CD4-positive, alpha-beta T cell treated with Interferon alpha-2 for 1 hour (primary cell): ENCODE measurements at places on chromosomes 11 and 22.

- no peak for DNase-seq
These were observed 147.6 kb downstream of the SPATA19 start for GRCh38 chr11:133697603-133698180.

- DNase-seq: no peak
These were observed 232.8 kb downstream of the LARGE1 start for GRCh38 chr22:33687464-33687863.

DNA sequence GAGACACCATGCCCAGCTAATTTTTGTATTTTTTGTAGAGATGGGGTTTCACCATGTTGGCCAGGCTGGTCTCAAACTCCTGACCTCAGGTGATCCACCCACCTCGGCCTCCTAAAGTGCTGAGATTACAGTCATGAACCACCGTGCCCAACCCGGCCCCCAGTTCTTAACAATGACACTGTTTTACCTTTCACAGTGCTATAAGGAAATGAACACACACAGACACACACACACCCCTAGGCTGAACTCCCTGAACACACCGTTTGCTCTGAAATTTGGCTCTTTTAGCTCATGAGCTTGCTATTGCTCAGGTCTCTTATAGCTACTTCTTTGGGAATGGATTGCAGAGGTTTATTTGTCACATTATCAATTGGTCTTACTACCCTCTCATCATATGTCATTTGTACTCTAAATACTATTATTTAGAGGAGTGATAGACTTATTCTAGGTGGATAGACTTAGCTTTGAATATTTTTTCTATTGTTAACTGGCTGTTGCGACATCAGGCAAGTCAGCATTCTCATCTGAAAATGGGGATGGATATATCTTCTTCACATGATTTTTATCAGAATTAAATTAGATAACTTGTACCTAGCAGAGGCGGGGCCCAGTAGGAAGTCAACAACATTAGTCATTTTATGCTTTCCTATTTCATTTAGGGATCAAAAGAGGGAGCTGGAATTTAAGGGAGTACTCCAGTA lies 2.1 kb downstream of the LYVE1 start:
- DNase-seq: no peak

GRCh38 chr11:75147191-75147874 lies 3.6 kb upstream of the SLCO2B1 start:
- no peak for DNase-seq

DNA sequence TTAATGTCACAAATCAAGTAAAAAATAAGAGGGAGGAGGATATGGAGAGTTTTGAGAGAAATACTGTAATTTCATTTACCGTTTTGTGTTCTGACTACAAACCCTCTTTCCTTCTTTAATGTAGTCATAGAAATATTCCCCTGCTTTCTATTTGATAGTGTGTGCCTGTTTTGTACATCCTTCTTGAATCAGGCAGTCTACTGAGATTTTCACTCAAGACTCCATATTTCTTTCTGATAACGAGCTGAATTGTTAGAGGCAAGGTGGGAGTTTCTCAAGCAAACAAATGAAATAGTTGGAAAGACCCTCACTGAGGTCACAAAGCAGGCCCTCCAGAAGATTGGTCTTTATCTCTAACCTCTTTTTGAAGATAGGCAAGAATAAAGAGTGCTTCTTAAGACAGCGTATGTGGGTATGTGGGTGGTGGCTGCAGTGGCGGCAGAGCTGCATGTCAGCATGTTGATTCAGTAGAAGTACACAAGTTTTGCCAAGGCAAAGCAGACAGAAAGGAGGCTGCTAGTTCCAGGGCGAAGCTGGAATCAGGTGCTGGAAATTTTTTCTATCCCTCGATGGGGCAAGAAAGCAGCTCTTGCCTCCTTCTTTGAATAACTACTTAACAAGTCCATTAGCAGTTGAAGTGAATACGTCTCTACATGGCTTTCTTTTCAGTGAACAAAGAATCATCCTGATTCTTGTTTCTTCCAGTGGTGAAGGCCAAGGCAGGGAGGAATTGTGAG lies 164.2 kb downstream of the FAM76B start:
- no peak for DNase-seq

DNA sequence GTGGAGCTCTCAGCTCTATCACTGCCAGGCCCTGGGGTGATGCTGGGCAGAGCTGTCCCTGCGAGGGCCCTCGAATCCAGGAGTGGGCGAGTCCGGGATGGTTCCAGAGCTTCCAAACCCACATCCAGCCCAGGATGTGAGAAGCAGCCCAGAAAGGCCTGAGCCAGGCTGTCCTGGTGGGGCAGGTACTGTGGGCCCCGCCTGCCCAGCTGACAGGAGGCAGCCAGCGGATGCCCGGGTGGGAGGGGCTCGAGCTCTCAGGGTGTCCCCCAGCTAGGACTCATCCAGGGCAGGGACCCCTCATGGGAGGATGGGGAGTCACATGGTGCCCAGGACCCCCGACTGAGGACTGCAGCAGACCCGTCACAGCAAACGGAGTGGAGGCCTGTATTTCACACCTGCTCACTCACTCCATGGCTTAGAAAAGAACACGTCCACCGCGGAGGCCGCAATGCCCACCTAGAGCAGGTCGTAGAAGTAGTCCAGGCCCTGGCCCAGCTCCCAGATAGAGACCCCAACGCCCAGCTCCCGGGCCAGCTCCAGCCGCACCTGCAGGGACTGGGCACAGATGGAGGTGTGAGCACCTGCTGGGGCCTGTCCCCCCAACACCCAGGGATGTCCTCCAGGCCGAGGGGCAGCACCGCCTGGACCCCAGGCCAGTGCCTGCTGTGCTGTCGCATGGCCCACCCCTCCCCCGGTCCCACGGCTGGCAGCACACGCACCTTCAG lies 26.9 kb downstream of the TSPAN4 start:
- no peak for DNase-seq

- no peak for DNase-seq
These were observed 344.9 kb downstream of the SOX6 start for GRCh38 chr11:16011396-16011795.

GRCh38 chr22:40176921-40177737 lies 596 bp upstream of the TNRC6B start:
- peak; percentile 76 for DNase-seq

- no peak for DNase-seq
These were observed 373.9 kb upstream of the C11orf87 start for GRCh38 chr11:109048098-109048497.

GRCh38 chr22:38921120-38921519 lies 36.3 kb upstream of the APOBEC3A start:
- no peak for DNase-seq

GRCh38 chr11:123306531-123306930 lies 111.5 kb upstream of the CLMP start:
- DNase-seq: no peak

- no peak for DNase-seq
These were observed 2.9 kb downstream of the PHLDB1 start for GRCh38 chr11:118610225-118610772.

DNA sequence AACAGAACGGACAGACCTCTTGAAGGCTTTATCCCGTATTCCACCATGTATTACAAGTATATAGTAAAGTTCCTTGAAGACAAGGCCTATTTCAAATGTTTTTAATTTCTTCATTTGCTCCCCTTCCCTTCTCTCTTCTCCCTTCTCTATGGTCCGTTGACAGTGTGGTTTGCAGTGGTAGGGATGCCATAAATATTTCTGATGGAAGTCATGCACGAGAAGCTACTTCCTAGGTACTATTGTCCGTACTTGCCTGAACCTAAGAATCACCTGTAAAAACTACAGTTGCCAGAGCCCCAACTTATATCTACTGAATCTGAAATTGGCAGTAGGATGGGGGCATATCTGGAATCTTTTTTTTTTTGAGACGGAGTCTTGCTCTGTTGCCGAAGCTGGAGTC lies 2.8 kb downstream of the PISD start:
- no peak for DNase-seq

- DNase-seq: no peak
These were observed 2.1 kb downstream of the SLC35E4 start for GRCh38 chr22:30637701-30638114.

DNA sequence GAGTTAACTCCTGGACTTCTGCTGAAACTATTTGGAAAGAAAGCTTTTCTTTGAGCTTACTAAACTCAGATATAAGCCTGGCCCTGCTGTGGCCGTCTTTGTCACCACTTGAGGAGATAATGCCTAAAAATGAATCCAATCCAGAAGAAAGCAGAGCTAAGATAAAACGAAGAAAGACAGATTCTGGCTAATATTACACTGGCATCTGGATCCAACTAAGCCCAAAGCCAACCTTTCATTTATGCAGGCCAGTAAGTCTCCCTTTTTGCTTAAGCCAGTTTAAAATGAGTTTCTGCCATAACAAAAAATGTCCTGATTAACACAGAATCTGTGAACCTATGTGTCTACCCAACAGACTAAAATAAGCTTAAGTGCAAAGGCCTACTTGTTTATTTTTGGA lies 34.5 kb downstream of the PIK3C2A start:
- no peak for DNase-seq

DNA sequence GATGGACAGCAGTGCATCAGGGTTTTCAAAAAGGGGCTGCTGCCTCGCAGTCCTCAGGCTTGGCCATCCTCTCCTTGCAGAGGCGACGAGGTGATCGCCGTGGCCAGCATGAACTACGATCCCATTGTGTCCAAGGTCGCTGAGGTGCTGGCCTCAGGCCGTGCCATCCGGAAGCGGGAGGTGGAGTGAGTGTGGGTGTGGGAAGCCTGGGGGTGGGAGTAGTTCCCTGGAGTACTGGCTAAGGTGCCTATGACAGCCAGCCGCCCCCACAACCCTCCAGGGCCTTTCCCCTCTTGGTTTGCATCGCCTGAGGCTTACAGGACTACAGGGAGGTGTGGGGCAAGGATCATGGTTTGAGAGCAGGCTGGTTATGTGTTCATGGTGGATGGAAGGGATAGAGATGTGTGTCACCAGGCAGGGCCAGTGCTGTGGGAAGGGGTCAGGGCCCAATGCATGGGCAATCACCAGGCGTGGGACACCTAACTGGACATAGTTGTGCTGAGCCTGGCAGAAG lies 2.1 kb upstream of the LZTR1 start:
- DNase-seq: no peak

DNA sequence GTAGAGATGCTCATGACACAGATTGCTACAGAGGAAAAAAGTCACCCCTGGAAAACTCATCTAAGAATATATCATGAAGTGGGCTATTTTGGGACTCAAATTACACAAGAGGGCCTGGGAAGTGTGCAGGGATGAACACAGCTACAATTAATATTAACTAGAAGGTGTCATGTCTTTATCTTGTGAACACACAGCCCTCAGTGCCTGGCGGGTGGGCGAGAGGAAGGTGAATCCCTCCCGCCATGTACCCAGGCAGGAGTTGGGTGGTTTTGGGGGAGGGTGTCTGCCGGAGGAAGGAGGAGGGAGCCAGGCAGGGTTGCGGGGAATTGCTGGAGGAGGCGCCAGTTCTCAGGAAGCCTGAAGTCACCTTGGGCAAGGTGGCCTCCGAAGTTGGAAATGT lies 5.1 kb upstream of the FAM83F start:
- no peak for DNase-seq

- no peak for DNase-seq
These were observed 8.4 kb downstream of the RHBDD3 start for GRCh38 chr22:29259253-29259899.
